EL (cell line): ENCODE measurements at places on chromosomes 1 and 21.

- DNase-seq, result no peak
Observed at GRCh38 chr1:160605205-160605604, 25.9 kb upstream of the CD84 start.

- peak; percentile 17 for DNase-seq
Observed at GRCh38 chr1:205942631-205943159, 561 bp downstream of the SLC26A9 start.

GRCh38 chr1:204659056-204659455, 26.5 kb downstream of the LRRN2 start:
- DNase-seq, result no peak

DNA sequence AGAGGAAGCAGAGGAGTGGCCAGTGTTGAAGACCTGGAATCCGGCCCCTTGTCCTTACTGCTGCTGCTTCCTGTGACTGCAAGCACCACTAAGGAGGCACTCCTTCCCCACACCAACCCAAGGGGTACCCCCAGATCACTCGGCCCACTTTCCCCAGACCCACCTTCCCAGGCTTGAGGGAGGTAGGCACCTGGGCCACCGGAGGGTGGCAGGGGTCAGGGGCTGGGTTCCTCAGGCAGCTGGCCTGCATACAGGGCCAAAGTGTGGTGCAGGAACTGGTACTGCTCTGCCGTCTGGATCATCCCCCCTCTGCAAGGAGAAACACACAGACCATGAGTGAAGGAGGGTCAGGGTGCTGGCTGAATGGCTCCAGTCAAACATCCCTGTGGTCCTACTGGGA, 3.9 kb upstream of the ARL8A start:
- no peak for DNase-seq

GRCh38 chr1:26833432-26834405, 7.2 kb downstream of the ZDHHC18 start:
- no peak for DNase-seq

DNA sequence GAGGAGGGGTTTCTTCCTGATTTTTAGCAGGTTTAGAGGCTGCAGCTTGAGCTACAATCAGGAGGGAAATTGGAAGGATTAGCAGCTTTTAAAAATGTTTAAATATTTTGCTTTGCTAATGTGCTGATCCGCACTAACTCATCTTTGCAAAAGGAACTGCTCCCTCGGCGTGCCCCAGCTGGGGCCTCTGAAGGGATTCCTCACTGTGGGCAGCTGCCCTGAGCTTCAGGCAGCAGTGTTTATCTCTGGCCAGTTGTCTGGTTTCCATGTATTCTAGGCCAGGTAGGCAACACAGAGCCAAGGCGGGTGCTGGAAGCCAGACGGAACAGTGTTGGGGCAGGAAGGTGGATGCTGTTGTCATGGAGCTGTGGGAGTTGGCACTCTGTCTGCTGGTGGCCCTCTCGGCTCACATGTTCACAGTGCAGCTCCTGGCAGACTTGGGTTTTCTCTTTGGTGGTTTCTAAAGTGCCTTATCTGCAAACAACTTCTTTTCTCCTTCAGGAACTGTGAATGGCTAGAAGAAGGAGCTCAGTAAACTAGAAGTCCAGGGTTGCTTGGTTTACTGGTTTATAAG, 18.9 kb downstream of the NECAP2 start:
- DNase-seq, result no peak

DNA sequence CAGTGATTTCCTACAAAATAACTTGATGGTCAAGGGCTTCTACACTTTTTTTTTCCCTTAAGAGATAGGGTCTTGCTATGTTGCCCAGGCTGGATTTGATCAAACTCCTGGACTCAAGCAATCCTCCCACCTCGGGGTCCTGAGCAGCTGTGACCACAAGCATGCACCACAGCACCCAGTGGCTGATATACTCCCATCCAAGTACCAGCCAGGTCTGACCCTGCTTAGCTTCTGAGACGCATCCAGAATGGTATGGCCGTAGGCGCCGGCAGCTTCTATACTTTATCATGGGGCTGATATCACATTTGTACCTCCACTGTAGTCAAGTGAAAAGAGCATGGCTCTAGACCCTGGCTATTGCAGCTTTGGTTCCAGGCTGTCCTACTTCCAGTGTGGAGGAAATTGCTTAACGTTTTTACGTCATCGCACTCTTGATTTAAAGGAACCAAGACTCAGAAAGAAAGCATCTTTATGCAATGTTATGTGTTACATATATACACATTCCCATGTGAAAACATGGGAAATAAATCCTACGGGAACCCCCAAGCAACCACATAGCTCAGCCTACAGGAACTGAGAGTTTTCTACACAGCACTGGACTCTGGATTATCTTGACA, 39.5 kb downstream of the PDPN start:
- no peak for DNase-seq

DNA sequence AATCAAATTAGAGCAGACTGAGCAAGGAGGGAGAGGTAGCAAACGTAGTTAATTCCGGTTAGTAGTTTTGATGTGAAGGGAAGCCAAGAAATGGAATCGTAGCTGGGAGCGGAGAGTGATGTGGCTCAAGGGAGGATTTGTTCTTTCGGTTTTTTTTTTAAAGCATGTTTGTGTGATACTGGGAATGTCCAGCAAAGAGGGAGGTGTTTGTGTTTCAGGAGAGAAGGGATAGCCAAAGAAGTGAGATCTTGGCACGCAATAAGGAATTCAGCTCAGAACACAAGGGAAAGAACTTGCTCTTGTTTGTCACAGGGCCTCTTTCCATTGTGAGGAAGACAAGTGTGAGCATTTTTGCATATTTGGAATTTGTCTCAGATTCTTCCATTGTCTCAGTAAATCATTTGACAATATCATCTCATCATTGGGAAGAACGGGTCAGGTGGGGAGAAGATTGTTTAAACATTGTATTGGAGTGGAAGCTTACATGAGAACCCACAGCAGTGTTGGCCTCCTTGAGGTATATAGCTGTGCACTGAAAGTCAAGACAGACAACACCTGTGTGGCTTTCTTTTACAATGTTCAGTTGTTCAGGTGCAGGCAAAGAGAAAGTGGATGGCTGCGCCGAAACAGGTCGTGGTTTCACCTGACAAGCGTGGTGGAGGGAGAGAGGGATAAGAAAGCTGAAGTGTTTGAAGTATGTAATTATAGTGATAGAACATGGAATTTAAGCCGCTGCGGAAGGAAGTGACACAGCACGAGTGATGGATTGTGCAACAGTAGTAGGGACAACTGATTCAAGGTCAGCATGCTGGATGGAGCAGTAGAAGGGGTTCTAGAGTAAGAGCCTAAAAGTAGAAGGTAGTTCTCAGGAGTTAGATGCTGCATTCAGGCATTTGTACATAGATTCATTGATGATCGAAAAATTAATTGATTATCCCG, 25.4 kb downstream of the FMN2 start:
- DNase-seq, result peak; percentile 36

DNA sequence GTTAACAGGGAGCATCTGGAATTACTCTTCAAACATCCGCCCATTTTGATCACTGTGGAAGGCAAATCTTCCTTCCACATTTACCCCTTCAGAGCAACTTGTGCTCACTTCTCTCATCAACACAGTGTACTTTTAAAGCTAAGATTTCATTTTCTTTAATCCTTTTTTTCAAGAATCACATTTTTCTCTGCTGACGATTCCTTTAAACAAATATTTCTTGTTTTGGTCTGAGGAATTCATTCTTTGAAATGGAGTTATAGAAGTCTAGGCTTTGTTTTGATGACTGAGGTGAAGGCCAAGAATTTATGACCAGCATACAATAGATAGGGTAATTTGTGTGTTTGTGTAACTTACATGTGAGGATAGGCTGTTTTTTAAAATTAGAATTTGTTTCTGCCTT, 25.6 kb downstream of the LRRC42 start:
- peak; percentile 32 for DNase-seq

- peak; percentile 54 for DNase-seq
Observed at GRCh38 chr1:157994704-157995582, 1.5 kb downstream of the KIRREL1 start.

DNA sequence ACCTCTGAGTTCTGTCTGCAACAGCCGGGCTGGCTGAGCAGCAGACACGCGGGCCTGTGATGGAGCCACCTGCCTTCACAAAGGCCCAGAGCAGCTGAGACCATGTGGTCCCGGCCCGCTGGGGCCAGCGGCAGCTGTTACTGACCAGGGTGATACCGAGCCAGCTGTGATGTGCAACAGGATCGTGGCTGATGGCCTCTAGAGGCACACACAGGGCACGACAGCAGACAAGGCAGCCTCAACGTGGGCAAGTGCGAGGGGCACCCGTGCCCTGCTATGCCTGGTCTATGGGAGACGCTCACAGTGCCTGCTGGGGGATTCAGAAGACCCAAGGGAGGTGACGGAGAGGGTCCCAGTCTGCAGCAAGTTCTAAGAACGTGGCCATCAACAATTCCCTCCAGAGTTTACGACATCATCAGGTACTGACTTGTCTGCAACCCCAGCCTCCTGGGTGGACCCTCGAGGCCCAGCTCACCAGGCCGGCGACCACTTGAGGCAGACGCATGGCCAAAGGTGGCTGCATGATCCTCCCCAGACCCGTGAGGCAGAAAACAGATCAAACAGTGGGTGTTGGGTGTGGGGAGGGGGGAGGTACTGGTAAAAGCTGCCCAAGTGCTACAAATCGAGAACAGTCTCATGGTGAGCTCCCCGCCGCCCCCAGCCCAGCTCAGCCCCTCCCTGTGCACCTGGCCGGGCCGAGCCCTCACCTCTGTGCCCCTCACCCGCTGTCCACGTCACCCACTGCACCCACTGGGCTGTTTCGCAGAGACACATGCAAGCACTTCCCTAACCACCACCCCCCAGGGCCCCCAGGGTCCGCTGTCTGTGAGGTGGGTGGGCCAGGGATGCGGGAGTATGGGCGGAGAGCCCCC, 6.0 kb downstream of the POFUT2 start:
- no peak for DNase-seq

DNA sequence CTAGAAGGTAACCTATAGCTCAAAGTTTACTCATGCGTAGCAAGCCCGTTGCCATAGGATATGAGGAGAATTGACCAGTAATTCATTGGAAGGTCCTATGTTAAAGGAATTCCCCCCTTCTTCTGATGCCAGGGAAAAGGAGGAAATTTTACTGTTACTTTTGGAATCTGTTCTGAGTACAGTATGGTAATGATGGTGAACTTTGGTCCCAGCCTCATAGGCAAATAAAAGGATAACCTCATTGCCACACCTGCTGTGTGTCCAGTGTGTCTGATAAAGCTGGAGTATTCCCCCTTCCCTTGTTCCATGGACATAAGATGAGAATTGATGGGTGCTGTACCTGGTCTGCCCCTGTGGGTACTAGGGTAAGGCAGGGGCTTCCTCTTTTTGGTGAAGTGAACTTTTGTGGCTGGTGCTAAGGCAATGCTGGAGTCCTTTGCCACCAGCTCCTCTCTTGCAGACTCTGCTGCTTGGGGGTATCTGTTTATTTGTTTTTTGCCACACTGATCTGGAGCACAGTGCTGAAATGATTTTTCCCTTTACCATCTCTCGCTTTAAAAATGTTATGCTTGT, 22.2 kb downstream of the MPZ start:
- no peak for DNase-seq

DNA sequence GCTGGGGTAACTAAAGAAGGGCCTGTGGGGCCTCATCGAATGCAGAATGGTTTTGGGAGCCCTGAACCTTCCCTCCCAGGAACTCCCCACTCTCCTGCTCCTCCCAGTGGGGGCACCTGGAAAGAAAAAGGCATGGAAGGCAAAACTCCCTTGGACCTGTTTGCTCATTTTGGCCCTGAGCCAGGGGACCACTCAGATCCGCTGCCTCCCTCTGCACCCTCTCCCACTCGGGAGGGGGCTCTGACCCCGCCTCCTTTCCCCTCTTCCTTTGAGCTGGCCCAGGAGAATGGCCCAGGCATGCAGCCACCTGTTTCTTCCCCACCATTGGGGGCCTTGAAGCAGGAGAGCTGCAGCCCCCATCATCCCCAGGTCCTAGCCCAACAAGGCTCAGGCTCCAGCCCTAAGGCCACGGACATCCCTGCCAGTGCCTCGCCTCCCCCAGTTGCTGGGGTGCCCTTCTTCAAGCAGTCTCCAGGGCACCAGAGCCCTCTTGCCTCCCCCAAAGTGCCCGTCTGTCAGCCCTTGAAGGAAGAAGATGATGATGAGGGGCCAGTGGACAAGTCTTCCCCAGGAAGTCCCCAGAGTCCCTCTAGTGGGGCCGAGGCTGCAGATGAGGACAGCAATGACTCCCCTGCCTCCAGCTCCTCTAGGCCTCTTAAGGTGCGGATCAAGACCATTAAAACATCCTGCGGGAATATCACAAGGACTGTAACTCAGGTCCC, 4.7 kb downstream of the ZNF687 start:
- no peak for DNase-seq

GRCh38 chr21:32114419-32115035, 164.3 kb downstream of the MIS18A start:
- DNase-seq, result no peak

DNA sequence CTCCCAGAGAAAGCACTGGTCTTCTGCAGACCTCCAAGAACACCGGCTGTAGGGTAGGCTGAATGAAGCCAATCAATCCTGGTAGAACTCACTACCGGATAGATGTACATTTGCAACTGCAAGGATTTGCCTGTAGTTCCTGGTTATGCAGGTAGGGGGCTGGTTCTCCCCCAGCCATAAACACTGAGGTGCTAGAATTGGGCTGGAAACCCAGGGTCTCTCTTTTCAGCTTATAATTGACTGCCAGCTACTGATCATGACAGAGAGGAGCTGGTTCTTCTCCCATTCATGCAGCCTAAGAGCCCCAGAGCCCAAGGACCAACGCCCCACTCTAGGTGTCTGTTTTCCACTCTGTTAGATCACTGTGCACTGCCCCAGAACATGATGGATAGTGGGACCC, 21.5 kb upstream of the MTARC2 start:
- DNase-seq, result no peak

- no peak for DNase-seq
Observed at GRCh38 chr1:37404711-37405110, 69.7 kb upstream of the ZC3H12A start.

- no peak for DNase-seq
Observed at GRCh38 chr1:184761969-184762485, 7.4 kb upstream of the EDEM3 start.

- no peak for DNase-seq
Observed at GRCh38 chr1:29461115-29461739, 224.9 kb downstream of the PTPRU start.

DNA sequence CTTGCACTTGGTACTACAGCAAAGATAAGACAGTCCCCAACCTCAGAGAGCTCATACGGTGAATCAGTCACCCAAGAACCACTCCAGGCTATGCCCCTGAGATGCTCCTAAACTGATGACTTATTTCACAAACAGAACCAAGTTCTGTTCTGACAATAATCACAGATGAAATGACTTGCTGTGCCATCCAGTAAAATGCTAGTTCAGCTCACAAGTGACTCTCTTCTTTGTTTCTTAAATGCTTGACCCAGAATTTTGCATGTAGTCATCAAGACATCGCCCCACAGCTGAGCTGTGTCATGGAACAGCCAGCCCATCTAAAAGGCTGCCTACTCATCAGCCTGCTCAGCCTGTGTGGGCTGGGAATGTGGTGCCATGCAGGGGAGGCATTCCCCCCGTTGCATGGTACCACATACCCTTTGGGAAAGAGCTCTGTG, 6.1 kb upstream of the SLC19A2 start:
- no peak for DNase-seq
